ENCODE measurements at places on chromosomes 3 and 15. TPM values are rescaled to one million over a fixed set of nuclear protein-coding genes. Genes with fewer than 3 reads are reported as not detected.

Gene COL7A1
- total RNA-seq, result 0.95 TPM

Gene TRH
- not detected for total RNA-seq

Gene CHL1
- total RNA-seq, result 1.5 TPM

Gene SLC6A11
- not detected for total RNA-seq

Gene CCDC39
- 1.2 TPM for total RNA-seq

Gene ECE2
- not detected for total RNA-seq

Gene ADAMTSL3
- 0.66 TPM for total RNA-seq

Gene SLC7A14
- 0.02 TPM for total RNA-seq

Gene GXYLT2
- 0.94 TPM for total RNA-seq

Gene STRC
- 0.41 TPM for total RNA-seq

Gene MYRIP
- 1.4 TPM for total RNA-seq

Gene ATP10A
- total RNA-seq, result 0.42 TPM

Gene TMEM42
- 12.9 TPM for total RNA-seq

Gene NR2F2
- 14.6 TPM for total RNA-seq

Gene ISL2
- total RNA-seq, result not detected

Gene RTP3
- total RNA-seq, result not detected

Gene GOLGA8S
- not detected for total RNA-seq

Gene CALML4
- 1.2 TPM for total RNA-seq

Gene PRRT3
- 0.92 TPM for total RNA-seq

Gene MUC13
- 1.7 TPM for total RNA-seq

Gene CCR5
- total RNA-seq, result 0.07 TPM

Gene ITGB5
- 79.7 TPM for total RNA-seq

Gene FAM43A
- 4.8 TPM for total RNA-seq

Gene RHCG
- not detected for total RNA-seq

Gene SLC9C1
- not detected for total RNA-seq

Gene INSYN1
- 2.7 TPM for total RNA-seq

Gene GRIP2
- 4.4 TPM for total RNA-seq

Gene MINAR1
- total RNA-seq, result 0.46 TPM

Gene NMNAT3
- 15.5 TPM for total RNA-seq

Gene GPR87
- not detected for total RNA-seq

Gene CCR9
- 0.09 TPM for total RNA-seq

Gene KLHL6
- 0.31 TPM for total RNA-seq

Gene PEX11A
- total RNA-seq, result 11.2 TPM

Gene PRKCI
- total RNA-seq, result 20.9 TPM

All from gastrocnemius medialis (tissue), 4 donors.